Inflammatory macrophage treated with lipopolysaccharide for 4 hours (primary cell): ENCODE measurements at places on chromosomes 4 and X.

- no peak for DNase-seq
These were observed 162.0 kb upstream of the WDFY3 start for GRCh38 chr4:85128246-85129204.

- DNase-seq, result peak; percentile 90
These were observed 10.7 kb downstream of the LIAS start for GRCh38 chr4:39469429-39470077.

- peak; percentile 96 for DNase-seq
These were observed 146.8 kb downstream of the PPP3CA start for GRCh38 chr4:101200561-101200960.

DNA sequence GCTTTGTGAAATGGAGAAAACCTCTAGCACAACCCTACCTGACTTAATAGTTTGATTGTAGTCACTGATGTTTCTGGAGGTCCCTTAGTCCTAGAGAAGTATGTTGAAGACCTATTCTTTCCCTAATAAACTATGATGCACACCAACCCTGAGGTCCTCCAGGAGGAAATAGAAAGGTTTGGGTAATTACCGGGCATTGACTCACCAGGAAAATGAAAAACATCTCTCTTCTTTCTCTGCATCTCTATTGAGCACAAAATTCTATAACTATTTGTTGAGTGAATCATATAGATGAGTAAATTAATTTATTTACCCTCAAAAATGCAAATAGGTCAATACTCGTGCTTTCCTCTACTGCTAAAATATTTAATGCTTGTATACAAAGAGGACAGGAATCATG is 582.4 kb upstream of the FAM241A start:
- DNase-seq, result no peak

DNA sequence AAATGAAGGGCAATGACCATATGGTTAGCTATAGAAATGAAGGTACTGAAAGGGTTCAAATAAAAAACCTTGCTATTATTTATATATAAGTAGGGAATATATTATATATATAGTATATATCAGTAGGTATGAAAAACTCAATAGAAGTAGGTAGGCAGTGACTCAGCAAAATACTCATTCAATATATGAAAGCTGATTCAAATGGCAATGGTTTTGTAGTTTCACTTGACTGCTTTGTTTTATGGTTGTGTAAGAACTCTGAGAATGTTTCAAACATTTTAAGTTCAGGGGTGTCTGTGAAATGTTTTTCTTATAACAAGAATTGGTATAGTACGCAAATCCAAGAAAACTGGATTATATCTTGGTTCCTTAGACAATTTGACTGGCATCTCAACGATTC is 4.1 kb downstream of the ZNF280C start:
- no peak for DNase-seq

DNA sequence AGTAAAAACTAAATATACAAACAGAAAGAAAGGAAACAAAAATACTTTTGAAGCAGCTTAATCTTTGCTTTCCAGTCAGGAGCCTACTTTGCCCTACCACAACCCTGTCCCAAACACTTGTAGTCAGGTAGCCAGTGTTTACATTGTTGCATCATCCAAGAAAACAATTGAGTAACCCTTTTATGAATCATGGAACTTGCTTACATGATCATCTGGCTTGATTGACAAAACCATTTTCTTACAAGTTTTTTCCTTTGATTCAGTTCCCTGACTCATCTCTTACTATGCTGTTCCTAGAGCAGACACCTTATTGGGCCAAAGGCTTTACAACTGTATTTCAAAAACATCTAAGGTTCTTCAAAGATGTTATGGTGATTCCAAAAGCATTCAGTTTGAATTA is 740.1 kb downstream of the KLHL13 start:
- no peak for DNase-seq

GRCh38 chr4:116401293-116401692 is 684.1 kb downstream of the TRAM1L1 start:
- DNase-seq, result no peak

- DNase-seq, result no peak
These were observed 97.1 kb downstream of the JADE1 start for GRCh38 chr4:128906581-128906980.

- peak; percentile 13 for DNase-seq
These were observed 31.1 kb downstream of the TMEM164 start for GRCh38 chrX:110034036-110034435.

- no peak for DNase-seq
These were observed 6.0 kb downstream of the TMEM271 start for GRCh38 chr4:569958-570667.

DNA sequence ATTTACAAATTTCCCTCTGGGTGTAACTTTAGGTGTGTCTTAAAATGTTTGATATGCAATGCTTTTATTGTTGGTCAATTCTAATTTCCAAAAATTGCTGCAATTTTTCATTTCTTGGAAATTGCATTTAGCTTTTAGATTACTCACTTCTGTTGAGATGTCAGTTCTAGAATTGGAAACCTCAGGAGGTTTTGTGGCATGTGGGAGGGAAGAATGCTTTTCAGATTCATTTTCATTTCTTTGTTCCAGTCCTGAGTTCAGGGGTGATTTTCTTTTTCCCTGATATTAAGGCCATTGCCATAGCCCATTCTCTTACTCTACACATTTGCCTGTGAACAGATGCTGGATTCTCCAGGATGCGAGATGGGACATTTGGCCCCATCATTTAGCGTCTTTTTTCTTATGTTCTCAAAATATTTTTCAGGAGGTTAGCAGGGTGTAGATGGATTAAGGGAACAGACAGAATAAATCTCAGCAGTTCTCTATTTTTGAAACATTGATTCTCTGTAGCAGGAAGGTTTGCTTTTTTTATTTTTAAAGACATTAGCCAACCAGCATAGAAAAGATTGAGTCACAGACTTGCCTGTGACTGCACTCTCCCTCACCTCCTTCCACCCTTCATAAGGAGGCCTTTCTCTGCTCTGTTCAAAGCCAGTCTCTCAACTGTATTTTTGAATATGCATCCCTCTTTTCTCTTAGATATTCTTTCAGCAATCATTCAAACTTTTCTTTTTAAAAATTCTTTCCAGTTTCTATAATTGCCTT is 238.4 kb upstream of the ANXA3 start:
- peak; percentile 78 for DNase-seq

DNA sequence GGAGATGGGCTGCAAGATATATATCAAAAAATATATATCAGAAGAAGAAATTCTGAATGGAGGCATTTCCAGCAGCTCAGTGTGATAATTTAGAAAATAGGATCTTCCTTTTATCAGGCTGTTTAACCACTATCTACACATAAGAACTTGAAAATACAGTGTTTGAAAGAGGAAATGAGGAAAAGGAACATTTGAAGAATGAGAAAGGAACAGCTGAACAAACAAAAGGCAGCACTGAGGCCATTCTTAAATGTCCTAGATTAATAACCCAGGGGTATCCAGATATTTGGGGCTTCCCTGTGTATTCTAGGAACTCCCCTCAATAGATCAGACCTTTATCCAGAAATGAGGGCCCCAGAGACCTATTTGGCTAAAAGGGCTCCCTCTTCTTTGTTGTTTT is 4.1 kb downstream of the SLC39A8 start:
- no peak for DNase-seq

- no peak for DNase-seq
These were observed 54.9 kb downstream of the F8 start for GRCh38 chrX:154967603-154968002.

DNA sequence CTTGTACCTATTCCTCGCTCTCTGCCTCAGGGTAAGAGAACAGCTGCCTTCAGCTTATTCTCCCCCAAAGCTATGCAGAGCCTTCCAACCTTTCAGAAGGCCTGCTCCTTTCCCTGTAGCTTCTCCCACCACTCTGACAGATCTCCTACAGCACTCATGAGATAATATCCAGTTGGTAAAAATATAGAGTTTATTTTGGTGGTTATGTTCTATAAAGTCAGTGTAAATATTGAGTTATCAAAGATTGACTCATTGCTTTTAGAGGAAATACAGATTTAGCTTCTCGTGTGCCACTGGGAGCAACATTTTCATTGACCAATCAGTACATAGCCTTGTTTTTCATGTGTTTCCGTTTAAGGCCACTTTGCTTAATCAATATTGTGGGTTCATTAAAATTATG is 216.2 kb upstream of the TECRL start:
- no peak for DNase-seq

DNA sequence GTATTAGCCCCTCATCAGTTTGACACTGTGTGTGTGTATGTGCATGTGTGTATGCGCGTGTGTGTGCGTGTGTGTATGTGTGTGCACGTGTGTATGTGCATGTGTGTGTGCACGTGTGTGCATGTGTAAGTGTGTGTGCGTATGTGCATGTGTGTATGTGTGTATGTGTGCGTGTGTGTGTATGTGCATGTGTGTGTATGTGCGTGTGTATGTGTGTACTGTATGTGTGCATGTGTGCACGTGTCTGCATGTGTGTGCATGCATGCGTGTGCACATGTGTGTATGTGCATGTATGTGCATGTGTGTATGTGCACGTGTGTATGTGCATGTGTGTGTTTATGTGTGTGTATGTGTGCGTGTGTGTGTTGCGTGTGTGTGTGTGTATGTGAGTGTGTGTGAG is 31.1 kb upstream of the MXRA5 start:
- DNase-seq, result no peak

DNA sequence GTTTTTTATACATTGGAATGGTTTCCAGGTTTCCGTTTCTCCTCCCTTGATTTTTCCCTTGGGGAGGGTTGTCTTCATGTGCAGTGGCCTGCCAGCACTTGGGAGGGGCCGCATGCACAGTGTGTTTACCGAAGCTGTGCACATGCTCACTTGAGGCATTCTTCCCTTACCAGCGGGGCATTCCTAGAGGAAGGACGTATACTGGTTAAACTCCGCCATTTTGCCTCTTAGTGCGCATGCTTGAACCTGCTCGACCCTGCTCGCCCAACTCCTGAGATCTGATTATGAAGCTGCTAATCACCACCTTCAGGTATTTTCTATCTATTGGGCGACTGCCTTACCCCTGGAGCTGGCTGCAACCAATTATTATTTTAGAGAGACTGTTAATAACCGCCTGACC is 76.2 kb downstream of the CXCL13 start:
- no peak for DNase-seq

GRCh38 chrX:64580605-64581004 is 185.4 kb upstream of the MTMR8 start:
- no peak for DNase-seq

- DNase-seq, result no peak
These were observed 13.1 kb downstream of the NEUROG2 start for GRCh38 chr4:112502871-112503270.

- DNase-seq, result no peak
These were observed 427.9 kb downstream of the STIM2 start for GRCh38 chr4:27288496-27288895.

DNA sequence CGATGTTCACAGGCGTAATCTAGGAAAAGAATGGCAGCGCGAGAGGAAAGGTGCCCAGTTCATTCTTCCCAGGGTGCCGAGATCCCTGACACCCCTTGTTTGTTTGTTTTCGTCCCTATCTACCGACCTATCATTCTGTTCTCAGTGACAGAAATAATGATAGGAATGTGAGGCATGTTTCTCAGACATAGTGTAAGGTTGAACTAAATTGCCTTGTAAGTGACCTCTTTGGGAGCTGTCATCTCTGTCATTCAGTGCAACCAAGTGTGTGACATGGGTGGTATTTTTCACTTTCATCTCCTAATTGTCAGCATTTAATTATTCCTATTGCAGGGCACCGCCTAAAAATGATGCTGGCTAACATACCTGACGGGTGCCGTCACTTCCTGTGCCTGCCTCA is 24.4 kb downstream of the CLDN22 start:
- no peak for DNase-seq

DNA sequence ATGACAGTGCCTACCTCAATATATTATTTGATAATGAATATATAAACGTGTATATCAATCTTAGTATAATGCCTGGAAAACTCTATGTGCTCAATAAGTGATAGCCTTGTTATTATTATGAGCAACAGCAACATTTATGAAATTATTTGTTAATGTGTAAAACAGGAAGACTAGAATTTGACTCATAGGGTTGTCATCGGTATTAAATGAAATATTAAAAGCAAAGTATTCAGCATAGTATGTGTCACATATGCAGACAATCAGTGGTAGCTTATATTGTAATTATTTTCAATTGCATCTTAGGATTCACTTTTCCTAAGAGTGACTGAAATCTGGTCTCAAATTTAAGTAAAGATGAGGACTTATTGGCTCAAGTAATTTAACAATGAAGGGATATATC is 24.6 kb downstream of the SPANXD start:
- DNase-seq, result no peak

GRCh38 chr4:58064653-58065052 is 954.5 kb upstream of the IGFBP7 start:
- DNase-seq, result no peak

DNA sequence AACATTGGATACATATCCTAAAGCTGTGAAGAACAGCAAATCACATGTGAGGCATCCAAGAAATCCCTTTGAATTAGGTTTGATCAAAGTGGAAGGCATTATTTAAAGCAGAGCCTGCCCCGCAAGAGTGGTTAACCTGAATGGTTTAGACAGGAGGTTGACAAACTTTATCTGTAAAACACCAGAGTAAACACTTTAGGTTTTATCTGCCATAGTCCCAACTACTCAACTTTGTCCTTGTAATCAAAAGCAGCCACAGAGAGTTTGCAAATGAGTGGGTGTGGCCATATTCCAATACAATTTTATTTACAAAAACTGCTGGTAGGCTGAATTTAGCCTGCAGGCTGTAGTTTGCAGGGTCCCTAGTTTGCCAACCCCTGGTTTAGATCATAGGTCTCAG is 25.2 kb upstream of the FGFBP2 start:
- no peak for DNase-seq

GRCh38 chr4:110119337-110119736 is 79.1 kb downstream of the ELOVL6 start:
- DNase-seq, result no peak

GRCh38 chrX:10922159-10922558 is 189.0 kb upstream of the HCCS start:
- no peak for DNase-seq
